ENCODE measurements at places on chromosomes 7 and 10.
A peak's percentile ranks its signal among the peaks of the same experiment; 100 is the strongest.

- DNase-seq, result no peak
Observed at GRCh38 chr10:66192162-66192831, 733.5 kb upstream of the LRRTM3 start.

DNA sequence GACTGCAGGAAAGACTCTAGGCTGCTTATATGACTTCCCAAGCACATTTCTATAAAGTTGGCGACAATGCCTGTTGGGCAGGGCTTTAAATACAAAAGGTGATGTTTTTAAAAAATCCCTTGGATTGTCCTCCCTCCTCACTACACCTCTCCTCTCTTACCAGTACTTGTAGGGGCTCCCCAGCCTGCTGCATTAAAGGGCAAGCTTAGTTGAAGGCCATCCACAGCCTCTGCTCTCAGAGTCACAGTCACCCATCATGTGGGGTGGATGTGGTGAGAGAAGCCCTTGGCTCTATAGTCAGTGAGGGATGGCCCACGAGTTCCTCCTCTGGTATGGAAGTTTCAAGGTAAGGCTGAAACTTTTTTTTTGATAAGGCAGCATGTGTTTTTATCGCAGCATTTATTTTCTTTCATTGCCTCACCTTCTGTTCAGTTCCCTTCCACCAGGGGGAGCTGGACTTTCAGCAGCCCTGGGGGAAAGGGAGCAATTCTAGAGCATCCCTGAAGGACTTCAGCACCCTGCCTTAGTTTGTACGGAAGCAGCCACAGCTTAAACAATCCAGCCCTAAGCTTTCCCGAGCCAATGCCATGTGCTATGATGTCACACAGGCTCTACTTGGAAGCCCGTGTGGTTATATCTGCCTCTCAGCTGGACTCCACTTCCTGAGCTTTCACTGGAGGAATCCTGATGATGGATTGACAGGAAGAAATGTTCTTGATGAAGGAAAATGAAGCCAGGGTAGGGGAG, 131.9 kb downstream of the CALCR start:
- DNase-seq, result peak; percentile 65

DNA sequence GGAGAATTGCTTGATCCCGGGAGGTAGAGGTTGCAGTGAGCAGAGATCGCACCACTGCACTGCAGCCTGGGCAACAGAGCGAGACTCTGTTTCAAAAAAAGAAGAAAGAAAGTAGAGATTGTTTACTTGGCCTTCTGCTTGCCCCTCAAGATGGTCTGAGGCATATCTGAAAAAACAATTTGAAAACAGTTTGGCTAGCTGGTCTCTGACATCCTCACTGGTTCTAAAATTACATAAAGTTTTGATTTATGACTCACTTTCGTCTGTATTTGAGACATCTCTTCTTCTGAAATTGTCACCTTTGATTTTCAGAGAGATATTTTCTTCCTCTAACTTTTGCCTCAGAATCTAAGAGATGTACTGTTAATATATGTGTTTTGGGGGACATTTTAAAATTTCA, 49.6 kb upstream of the HELLS start:
- DNase-seq, result no peak

- no peak for DNase-seq
Observed at GRCh38 chr7:100901921-100902332, 6.2 kb upstream of the ACHE start.

GRCh38 chr10:98572594-98572993, 125.9 kb upstream of the HPS1 start:
- DNase-seq, result no peak

DNA sequence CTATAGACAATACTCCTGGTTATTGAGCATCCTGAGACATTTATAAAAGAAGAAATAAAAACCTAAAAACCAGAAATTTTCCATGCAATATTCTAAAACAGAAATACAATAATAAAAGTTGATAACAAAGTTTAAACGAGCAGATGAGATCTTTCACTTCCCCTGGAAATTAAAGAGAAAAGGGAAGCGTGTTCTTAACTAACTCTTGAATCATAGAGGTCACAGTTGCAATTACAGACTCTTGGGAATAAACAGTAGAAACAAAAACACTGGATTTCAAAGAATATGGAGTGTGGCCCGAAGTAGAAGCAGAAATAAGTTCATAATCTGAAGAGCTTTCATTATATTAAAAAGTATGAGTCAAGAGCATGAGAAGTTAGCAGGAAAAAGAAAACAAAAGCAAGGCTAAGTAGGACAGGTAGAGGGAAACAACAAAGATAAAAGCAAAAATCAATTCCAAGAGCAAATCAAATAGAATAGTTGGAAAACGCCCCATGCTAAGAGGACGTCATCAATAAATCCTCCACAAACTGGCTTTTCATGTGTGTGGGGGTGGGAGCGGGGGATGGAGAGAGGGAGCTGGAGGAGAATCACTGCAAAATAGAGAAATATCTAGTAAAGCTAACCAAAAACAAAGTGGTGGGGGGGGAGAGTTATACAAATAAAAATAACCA, 55.2 kb upstream of the C10orf71 start:
- no peak for DNase-seq

- DNase-seq, result no peak
Observed at GRCh38 chr7:42746214-42746613, 165.7 kb downstream of the C7orf25 start.

DNA sequence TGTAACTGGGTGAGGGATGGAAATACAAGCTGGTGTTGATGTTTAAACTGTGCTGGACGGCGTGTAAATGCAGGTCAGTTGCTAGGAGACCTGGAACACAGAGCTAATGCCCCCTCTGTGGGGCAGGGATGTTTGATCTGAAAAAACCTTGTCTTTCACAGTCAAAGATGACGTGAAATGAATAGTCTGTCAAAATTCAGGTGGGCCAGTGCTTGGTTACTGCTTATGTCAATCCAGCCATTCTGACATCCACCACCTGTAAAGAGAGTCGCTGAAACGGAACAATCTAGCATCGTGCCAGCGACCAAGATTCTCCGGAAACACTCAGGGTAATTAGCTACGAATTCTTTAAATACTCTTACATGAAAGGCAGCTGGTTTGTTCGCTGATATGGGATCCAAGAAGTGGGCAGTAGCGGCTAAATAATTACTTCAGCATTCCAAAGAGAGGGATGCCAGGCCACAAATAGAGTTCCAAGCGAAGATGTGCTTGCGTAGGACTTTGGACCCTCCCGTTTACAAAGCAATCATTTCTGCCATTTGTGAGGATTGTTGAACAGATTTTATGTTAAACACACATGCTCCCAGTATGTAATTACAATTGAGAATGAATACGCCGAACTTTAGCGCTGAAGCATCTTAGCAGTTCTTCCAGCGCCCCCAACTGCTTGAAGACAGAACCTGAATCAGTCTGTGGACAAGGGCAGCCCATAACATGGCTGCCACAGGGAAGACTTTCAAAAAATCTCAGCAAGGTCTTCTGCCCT, 7.3 kb upstream of the ASB4 start:
- no peak for DNase-seq

DNA sequence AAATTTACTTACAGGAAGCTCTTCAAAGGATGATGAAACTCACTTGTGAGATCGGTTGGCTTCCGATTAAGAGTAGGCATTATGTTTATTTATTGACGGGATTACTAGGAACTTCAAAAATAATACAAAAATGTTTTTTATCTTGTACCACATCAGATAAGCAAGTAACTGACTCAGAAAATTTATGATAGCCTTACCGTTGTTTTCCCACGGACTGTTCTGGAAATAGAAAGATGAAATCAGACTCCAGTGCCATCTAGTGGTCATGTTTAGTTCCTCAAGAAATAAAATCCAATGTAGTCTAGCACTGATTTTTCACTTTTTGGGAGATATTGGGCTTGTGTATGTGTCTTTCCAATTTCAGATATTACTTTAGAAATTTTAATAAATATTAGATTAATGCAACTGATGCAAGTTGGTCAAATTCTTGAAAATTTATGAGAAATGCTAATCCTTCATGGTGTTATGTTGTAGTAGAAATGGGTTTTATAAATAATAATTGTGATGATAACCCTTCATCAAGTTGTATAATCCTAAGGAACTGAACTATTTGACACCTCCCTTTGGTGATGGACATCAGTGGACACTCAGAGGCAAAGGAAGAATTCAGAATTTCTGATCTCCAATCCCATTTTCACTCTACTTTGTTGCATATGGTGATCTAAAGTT, 168.8 kb downstream of the TMEM26 start:
- peak; percentile 73 for DNase-seq

GRCh38 chr7:28033386-28033785, 147.2 kb downstream of the JAZF1 start:
- DNase-seq, result no peak

DNA sequence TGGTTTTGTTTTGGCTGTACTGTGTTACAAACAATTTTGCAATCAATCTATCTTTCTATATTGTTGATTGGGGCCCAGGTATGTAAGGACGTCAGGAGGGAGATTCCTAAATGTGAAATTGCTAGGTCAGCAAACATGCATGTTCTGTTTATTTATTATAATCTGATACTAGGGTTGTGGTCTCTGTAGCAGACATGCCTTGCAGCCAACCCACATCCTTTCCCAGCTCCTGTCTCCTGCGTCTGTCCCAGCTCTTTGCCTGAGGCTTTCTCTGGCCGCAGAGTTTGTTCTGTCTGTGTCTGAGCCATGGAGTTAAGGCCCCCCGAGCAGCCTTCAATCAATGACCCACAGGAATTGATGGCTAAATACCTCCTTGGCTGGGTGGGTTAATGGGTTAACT, 124.0 kb upstream of the ZEB1 start:
- DNase-seq, result no peak

DNA sequence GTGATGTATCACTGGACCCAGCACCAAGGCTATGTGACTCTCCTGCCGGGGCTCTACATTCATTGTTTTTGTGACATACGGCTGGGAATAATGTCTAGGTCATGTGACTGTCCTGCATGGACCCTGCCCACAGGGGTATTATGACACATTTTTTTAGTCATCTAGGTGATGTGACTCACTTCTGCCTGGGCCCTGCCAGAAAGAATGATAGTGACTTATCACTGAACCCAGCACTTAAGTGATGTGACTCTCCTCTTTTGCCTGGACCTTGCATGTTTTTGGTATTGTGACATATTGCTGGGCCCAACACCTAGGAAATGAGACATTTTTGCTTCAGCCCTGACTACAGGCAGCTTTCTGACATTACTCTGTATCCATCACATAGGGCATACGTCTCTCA, 51.1 kb upstream of the ZNF107 start:
- DNase-seq, result peak; percentile 78

DNA sequence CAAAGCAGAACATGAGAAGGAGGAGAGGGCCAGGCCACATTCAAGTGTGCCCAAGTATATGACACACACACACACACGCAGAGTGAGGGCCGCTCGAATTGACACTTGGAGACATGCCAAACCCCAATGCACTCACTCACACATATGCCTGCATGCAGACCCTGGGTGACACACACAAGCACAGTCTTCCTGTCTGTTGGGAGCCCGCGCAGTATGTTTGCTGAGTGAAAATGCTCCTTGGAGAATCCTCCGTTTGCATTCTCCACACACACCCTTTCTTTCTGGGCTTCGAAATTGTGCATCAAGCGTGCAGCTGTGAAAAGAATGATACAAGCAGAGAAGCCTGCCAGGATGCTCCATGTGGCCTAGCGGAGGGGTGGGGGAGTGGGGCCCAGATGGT, 120.9 kb downstream of the PLXNA4 start:
- DNase-seq, result no peak

DNA sequence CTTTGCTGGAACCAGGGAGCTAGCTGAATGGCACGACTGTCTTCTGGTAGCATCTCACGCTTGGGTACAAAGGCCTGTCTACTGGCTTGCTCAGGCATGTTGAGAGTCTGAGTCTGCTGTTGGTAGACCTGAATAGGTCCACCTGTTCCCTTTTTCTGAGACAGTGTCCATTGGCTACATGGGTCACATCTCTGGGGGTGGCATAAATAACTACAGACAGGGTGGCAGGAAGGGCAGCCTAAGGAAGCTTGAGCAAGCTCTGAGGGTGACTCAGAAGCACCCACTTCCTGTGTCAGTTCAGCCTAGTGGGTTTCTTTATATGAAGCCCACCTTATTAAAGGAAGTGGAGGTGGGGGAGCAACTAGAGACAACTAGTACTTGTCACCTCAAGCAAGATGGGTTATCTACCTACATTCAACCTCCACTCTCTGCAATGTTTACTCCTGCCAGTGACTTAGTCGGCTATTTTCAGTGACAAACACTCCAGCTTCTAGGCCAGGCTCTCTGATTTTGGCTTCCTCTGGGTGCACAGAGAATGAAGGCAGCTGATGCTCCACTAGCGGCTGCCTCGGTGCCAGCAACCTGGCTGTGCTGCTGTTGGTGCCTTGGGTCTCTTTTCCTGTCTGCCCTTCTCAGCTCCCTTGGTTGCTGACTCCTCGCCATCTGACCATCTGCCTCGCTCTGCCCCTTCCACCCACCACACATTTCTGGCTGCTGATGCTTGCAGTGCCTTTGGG, 5.7 kb upstream of the ZYX start:
- DNase-seq, result peak; percentile 18

GRCh38 chr7:98557538-98558031, 59.5 kb upstream of the NPTX2 start:
- no peak for DNase-seq

- no peak for DNase-seq
Observed at GRCh38 chr7:26637610-26638009, 226.8 kb downstream of the SKAP2 start.

DNA sequence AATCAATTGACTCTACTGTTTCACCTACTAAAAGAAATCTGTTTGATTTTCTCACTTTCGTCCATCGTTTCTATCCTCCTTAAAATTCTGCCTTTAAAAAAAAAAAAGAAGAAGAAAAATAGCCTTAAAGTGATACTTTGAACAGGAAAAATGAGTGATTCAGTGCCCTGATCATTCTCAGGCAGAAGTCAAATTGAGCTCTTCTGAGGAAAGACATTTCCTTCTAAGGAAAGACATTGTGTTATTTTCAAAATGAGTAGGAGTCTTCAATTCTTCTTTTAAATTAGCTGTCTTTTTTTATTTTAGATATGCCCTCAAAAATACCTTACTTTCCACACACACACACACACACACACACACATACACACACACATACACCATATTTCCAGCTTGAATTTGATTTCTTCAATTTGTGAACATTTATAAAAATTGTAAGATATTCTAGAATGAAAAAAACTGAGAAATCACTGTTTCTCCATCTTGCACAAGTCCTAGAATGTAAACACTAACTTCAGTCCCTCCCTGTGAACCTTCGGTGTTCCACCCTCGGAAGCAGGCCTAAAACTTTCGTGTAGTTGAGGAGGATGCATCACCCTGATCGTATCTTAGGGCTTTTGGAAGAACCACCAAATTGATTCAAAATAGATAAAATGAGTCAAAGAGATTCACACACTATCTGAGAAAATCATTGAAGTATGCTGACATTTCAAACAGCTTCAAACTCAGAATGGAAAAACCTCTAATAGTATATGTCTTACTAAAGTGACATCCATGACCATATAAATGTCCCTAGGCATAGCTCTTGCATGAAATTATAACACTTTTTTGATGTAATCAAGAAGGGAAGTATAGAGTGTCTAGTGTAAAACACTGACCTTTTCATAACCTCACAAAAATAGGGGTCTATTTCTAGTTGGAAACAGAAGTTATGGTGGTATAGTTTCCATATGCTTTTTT, 270.8 kb downstream of the GATA3 start:
- DNase-seq, result no peak

Data from RKO (cell line).